Uterus (tissue), 4 donors: ENCODE measurements at places on chromosomes 11 and 22.

DNA sequence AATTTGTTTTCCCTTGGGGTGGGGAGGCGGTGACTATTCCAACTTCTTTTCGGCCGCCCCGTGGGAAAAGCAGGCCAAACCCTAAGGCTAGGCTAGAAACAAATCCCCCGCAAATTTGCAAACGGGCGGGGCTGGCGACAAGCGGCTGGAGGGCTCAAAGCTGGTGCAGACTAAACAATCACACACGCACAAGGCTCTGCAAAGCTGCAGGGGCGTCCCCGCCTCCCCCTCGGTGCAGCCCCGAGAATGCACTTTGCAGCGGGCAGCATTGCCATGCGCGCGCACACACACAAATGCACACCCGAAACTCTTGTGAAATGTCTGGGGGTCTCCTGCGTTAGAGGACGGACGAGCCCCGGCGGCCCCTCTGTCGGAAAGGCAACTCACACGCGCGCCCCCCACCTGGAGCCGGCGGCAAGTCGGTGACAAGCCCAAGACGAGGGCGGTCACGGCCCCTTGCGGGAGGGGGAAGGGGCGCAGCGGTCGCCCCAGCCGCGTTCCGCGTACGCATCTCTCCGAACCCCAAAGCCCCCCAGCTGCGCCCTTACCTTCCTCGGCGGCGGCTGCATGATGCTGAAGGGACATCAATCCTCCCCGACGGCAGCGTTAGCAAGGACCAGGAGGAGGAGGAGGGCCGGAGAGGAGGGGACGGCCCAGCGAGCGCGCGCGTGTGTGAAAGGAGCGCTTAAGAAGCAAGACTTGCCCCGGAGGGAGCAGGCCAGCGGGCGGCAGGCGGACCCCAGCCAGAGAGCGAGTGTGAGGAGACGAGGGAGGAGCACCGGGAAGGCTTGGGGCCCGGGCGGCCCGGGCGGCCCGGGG lies 600 bp downstream of the FCHSD2 start:
- peak; percentile 72 for DNase-seq

DNA sequence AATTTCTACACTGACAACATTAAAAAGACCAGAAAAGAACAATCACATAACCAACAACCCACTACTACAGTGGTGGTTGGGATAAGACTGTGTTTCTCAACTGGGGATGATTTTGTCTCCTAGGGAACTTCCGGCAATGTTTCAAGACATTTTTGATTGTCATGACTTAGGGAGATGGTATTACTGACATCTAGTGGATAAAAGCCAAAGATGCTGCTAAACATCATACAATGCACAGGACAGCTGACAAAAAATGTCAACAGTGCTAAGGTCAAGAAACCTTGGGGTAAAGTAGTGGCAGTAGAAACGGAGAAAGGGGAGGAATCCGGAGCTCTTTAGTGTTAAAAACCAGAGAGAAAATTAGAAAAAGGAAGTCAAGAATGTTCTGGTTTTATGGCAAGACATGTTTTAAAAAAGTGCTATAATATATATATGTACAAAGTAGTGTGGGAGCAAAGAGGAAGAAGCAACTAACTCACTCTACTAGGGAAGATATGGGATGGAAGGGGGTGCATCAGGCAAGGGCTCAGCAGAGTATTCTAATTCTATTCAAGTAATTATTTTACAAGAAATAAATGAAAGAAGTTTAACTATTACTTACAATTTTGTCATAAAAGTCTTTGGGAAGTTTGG lies 37.2 kb downstream of the CKAP5 start:
- DNase-seq: no peak

GRCh38 chr11:34749666-34750659 lies 129.1 kb downstream of the EHF start:
- no peak for DNase-seq

DNA sequence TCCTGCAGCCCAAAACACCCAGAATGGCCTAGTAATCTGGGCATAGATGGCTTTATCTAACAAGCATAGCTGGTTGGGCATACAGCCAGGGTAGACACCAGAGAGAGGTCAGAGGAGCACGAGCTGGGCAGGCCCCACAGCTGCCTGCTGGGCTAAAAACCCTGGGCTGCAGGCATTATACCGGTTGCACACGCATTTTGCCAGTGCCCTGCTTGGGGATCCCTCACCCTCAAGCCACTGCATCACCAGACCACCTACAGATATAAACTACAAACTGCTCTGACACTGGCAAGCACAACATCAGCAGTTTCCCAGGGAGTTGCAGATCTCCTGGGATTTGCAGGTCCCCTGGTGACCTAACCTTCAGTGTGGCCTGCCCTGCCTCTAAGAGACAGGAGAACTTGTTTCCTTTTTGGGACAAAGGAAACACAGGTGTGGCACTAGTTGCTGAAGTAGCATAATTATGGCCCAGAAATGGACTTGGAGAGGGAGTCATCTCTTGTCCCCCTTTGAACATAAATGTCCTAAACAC lies 79.1 kb upstream of the SC5D start:
- no peak for DNase-seq

DNA sequence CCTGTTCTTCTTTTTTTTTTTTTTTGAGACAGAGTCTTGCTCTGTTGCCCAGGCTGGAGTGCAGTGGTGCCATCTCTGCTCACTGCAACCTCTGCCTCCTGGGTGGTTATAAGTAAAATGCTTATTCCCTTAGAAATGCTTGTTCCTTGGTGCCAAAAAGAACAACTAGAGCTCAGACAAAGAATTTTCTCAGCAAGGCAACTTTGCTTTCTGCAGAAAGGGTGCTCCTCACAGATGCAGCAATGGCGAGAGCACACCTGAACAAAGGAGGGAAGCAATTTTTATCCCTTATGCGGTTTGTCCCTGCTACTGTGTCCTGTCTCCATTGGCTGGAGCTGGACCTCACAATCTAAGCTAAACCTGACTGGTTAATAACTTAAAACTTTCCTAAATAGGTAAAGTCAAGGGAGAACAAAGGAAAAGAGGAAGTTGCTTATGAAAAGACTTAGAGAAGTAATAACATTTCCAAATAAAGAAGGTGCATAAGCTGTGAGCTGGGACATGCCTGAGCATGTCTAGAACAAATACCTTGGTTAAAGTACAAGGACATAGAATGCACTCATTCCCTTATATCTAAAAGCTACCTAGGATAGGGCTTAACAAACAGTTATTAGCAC lies 90.0 kb upstream of the PRR5 start:
- DNase-seq: no peak

- DNase-seq: no peak
Measured at GRCh38 chr11:126755526-126755925, 245.0 kb downstream of the KIRREL3 start.

DNA sequence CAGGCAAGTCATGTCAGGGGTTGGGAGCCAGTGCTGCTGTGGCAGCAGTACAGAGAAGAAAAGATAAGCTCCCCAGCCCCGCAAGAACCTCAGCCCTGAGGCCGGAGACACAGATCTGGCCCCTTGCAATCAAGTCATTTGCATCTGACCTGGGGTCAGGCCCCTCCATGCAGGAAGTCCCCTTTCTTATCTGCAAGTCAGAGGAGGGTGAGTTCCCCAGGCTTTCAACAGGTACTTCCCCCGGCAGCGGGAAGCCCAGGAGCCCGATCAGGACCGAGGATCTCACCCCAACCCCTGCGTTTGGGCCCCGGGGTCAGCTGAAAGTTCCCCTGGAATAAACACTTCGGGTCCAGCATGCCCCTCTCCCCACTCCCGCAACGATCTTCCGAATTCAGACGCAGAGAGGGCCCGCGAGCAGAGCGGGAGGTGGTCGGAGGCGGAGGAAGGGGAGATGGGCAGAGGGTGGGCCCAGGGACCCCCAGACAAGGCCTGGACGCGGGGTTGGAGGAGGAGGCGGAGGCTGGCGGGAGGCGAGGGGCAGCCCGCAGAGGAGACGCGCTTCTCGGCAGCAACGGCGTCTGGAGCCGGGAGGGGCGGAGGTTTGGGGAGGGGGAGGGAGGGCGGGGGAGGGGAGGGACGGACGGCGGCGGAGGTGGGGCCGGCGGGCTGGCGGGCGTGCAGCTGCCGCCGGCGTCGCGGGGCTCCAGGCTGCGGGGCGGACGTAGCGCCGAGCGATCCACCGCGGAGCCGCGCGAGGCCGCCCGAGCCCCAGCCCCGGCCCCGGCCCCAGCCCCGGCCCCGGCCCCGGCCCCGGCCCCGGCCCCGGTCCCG lies at the start of gene TSPAN18:
TSPAN18 (plus strand) TSS at position 680 of the 831 bp plus-strand sequence. CDS start 179,455 bp downstream, outside the sequence.
- DNase-seq: peak; percentile 43

- no peak for DNase-seq
Measured at GRCh38 chr11:134502153-134502550, 90.1 kb upstream of the B3GAT1 start.

- no peak for DNase-seq
Measured at GRCh38 chr11:45967506-45967905, 45.0 kb downstream of the LARGE2 start.

GRCh38 chr11:117425679-117426296 lies 98.1 kb downstream of the CEP164 start:
- DNase-seq: no peak

DNA sequence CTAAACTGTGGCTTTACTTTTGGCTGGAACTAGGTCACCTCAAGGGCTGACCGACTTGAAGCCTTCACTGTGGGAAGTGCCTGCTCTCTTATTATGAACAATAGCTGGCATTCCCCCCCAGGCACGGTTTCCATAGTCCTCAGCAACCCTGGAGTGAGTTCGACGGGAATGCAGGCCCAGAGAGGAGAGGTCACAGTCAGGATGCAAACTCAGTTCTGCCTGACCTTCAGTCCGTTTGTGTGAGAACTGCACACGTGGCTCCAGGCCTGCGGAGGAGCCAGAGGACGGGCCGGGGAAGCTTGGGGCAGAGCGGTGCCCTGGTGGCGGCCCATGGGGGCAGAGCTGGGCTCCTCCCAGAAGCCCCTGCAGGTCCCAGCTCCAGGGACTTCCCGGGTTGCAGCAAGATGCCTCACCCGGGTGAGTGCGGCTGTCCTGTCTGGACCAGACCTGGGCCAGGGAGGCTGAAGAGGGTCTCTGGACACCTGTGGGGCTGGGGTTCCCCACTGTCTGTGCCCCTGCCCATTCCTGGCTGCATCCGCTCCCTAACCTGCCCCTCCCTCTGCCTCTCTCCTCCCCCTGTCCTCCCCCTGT lies 17.2 kb downstream of the SLC25A18 start:
- no peak for DNase-seq

DNA sequence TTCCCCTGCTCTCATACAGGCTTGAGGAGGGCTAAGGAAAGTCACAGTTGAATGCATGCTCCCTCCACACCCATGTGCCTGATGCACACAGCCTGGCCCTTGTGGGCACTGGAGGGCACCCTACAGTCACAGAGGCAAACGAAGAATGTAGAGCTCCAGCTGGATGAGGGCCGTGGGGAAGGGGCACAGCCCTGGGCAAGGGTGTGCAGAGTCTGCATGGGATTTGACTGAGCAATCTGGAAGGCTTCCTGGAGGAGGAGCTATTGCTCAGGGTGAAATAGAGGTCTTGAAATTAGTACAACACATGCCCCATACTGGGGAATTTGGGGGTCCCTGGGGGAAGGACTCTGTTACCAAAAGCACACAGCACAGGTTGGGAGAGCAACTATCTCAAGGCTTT lies 64.0 kb downstream of the KCNQ1 start:
- no peak for DNase-seq

DNA sequence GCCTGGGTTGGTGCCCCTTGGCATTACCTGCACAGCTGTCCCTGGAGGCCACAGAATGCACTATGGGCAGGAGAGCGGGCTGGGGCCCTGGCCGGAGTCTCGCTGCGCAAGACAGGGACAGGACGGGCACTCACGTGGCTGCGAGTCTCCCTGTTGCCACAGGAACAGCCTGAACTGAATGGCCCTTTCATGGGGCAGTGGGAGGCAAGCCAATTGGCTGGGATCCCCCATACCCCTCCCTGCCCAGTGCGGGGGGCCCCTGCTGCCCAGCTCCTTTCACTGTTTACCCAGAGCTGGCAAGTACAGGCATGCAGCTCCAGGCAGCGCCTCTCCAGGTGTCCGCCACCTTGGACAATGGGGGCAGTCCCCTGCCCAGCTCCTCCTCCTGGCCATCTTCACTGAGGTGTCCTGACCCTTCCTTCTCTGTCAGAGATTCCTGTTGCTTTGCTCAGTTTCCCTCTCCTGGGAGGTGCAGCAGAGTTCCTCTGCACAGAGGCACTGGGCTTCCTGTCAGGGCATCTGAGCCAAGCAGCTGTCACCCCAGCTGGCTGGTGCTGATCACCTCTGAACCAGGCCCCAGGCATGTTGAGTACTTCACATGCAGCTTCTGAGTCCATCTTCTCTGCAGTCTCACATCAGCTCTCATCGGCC lies 5.2 kb downstream of the USP2 start:
- peak; percentile 52 for DNase-seq

GRCh38 chr11:94639901-94640721 lies 72.9 kb downstream of the PIWIL4 start:
- DNase-seq: no peak

DNA sequence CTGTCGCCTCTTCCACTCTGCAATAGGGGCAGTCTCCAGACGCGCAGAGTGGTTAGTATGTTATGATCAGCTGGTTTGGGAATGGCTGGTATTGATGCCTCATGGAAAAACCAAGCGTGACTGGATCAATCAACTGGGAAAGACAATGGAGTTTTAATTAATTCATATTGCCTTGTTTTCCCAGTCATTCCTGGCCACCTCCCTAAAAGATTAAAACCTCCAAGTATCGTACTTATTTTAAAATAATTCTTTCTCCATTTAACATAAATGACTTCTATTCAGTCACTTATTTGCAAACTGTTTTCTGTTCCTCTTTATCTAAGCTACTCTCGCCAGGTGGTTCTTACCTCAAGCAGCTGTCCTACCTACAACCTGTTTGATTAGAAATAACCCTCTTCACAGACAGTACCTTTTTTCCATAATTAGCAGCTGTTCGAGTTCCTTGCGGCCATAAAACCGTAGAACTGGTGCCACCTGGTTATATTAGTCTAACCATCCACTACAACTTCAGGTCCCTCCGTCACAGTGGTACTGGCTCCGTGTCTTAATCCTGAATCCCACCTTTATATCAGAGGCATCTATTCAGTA lies 898 bp downstream of the ZNF215 start:
- no peak for DNase-seq

- no peak for DNase-seq
Measured at GRCh38 chr11:65586247-65586630, 9.4 kb downstream of the KCNK7 start.

- DNase-seq: no peak
Measured at GRCh38 chr22:42949159-42949558, 65.8 kb downstream of the PACSIN2 start.

GRCh38 chr11:57598831-57599155 lies 1.3 kb downstream of the SERPING1 start:
- peak; percentile 42 for DNase-seq

GRCh38 chr11:130549393-130549999 lies 101.1 kb downstream of the ADAMTS15 start:
- no peak for DNase-seq

DNA sequence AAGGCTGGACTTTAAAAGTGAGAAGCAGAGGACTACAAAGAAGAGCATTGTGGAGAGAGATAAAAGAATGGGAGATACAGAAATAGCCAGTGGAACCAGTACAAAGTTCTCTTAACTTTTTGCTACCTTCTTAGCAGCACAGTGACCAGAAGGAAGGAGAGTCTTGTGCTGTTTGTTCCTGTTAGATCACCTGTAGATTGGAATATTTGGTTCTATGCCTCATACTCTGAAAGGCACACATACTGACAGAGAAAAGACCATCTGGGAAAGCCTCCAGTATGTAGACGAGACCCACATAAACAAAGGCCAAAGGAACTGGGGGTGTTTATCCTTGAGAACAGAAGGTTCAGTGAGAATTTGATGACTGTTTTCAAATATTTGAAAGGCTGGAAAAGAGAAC lies 18.7 kb downstream of the RNF141 start:
- DNase-seq: no peak
